ENCODE measurements at places on chromosomes 6 and 20.

GRCh38 chr6:113375950-113376846 is 480.9 kb upstream of the MARCKS start:
- ATAC-seq = peak; percentile 86

GRCh38 chr6:41028561-41029412 is 10.2 kb downstream of the UNC5CL start:
- ATAC-seq = no peak

- peak; percentile 77 for ATAC-seq
Observed at GRCh38 chr20:16580147-16580546, 6.9 kb upstream of the KIF16B start.

DNA sequence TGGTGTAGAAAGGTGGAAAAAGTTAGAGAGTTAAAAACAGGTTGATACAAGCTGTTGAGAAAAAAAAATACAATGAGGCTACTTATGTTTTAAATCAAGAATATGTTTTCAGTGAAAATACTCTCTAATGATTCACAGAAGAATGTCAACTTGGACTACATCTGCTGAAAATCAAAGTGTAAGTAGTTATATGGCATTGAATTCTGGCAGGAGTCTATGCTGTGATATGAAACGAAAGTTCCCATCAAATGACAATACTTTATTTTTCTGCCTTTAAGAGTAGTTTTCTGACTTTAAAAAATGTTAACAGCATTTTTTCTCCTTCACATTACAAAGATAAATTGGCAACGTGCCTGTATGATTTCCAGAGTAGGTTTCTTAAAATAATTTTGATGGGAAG is 158.3 kb downstream of the EYA4 start:
- ATAC-seq = no peak

DNA sequence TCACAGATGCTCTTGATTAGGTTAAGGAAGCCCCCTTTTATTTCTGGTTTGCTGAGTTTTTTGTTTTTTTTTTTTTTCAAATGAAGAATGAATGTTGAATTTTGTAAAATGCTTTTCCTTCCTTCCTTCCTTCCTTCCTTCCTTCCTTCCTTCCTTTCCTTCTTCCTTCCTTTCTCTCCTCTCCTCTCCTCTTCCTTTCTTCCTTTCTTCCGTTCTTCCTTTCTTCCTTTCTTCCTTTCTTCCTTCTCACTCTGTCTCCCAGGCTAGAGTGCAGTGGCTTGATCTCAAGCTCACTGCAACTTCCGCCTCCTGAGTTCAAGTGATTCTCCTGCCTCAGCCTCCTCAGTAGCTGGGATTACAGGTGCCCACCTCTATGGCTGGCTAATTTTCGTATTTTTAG is 158.2 kb downstream of the ZFAND3 start:
- no peak for ATAC-seq

DNA sequence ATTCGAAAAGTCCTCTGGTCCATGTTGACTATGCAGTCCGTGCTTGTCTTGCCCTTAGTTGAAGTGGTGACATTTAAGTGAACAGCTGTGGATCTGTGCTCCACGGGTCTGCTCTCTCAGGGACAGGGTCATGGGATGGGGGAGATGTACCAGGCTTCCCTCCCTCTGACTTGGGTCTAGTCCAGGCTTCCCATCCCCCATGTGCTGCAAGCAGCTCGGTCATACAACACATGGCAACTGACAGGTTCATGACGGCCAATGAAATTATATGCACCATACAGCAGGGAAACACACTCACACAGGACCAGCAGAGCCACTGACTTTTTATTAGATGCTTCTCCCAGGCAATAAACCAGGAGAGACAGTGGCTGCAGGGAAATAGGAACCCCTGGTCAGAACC is 201.4 kb downstream of the PTPRT start:
- ATAC-seq = no peak

GRCh38 chr6:79239536-79240168 is 5.2 kb upstream of the HMGN3 start:
- no peak for ATAC-seq

DNA sequence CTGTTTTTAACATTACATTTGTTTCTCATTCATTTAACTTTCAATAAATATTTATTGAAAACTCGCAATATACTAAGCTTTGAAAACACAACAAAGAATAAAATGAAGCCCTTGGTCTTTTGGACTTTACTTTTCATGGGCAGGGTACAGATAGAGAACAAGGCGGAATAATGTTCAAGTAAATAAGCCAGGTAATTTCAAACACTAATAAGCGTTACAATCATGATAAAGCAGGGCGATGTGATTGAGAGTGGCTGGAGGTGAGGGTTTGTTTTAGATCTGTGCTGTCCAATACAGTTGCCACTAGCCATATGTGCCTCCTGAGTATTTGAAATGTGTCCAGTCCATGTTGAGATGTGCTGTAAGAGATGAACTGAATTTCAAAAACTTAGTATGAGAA is 307.1 kb downstream of the ALDH8A1 start:
- ATAC-seq = no peak

DNA sequence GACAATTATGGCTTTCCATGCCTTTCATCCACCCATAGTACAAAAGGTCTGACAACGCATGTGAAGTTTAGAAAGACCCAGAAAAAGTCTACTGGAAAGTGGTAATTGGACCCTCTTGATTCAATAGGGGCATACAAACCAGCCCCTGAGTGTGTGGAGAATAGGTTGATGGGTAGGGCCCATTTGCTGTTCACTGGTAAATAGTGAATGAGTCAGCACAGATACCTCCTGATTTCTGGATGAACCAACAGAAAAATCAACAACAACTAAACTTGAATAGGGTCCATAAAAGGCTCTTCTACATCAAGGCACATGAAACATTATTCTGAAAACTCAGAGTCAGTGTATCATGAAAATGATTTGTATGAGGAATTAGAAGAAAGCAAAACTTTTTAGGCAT is 235.4 kb upstream of the SLC35B3 start:
- ATAC-seq = no peak

- peak; percentile 30 for ATAC-seq
Observed at GRCh38 chr20:50848341-50848808, 53.5 kb downstream of the BCAS4 start.

Measured in SK-N-SH treated with all-trans-retinoic acid at 6 μM for 48 hours (cell line).